ENCODE measurements at places on chromosomes 12 and 14.
A peak's percentile ranks its signal among the peaks of the same experiment; 100 is the strongest.

- DNase-seq: no peak
Observed at GRCh38 chr14:50828721-50829488, 2.1 kb downstream of the NIN start.

GRCh38 chr12:32777159-32777558 is 21.5 kb upstream of the YARS2 start:
- DNase-seq: no peak

- DNase-seq: no peak
Observed at GRCh38 chr12:76024942-76025600, 6.5 kb downstream of the PHLDA1 start.

- DNase-seq: no peak
Observed at GRCh38 chr12:127342861-127343260, 924.1 kb upstream of the TMEM132C start.

- no peak for DNase-seq
Observed at GRCh38 chr12:4045786-4046494, 172.7 kb upstream of the PARP11 start.

GRCh38 chr12:25811656-25812126 is 146.8 kb upstream of the RASSF8 start:
- DNase-seq: no peak

GRCh38 chr14:75433631-75434071 is 5.8 kb downstream of the JDP2 start:
- no peak for DNase-seq

- DNase-seq: no peak
Observed at GRCh38 chr12:32718926-32719325, 36.8 kb downstream of the YARS2 start.

GRCh38 chr12:53862206-53862605 is 76.4 kb upstream of the HOXC13 start:
- no peak for DNase-seq

DNA sequence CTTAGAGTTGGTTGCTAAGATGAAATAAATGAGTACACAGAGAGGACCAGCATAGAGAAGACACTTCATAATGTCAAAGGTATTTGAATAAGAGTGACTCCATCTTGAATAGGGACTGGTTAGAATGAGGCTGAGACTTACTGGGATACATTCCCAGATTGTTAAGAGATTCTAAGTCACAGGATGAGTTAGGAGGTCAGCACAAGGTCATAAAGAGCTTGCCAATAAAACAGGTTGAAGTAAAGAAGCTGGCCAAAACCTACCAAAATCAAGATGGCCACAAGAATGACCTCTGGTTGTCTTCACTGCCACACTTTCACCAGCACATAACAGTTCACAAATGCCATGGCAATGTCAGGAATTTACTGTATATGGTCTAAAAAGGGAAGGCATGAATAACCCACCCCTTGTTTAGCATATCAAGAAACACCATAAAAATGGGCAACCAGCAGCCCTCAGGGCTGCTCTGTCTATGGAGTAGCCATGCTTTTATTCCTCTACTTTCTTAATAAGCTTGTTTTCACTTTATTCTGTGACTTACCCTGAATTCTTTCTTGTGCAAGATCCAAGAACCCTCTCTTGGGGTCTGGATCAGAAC is 8.3 kb upstream of the SERPINA1 start:
- no peak for DNase-seq

- DNase-seq: no peak
Observed at GRCh38 chr12:31585271-31585670, 5.7 kb downstream of the DENND5B start.

DNA sequence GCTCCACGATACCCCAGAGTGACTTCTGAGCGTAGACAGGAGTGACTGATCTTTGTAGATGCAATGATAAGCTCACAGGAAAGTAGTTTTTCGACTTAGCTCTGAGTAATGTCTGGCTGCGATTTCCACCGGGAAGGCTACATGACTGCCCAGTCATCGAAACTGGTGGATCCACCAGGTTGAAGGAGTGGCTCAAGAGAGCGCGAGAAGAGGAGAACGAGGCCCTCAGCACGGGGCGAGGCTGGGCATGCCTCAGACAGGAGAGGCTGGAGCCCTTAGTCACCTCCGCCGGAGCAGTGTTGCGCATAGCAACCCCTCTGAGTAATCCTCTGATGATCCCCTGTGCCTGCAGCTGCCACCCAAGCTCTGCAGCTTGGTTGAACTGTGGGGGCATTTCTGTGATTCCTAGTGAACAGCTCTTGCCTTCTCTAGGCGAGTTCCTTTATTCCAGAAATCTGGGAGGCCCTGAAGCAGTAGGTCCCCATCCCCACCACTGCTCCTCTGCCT is 25.6 kb downstream of the ELK3 start:
- peak; percentile 36 for DNase-seq

GRCh38 chr12:128852026-128852698 is 1.1 kb upstream of the GLT1D1 start:
- no peak for DNase-seq

GRCh38 chr12:59649203-59649602 is 53.4 kb downstream of the SLC16A7 start:
- no peak for DNase-seq

- DNase-seq: no peak
Observed at GRCh38 chr14:104554088-104554607, 25.4 kb upstream of the C14orf180 start.

DNA sequence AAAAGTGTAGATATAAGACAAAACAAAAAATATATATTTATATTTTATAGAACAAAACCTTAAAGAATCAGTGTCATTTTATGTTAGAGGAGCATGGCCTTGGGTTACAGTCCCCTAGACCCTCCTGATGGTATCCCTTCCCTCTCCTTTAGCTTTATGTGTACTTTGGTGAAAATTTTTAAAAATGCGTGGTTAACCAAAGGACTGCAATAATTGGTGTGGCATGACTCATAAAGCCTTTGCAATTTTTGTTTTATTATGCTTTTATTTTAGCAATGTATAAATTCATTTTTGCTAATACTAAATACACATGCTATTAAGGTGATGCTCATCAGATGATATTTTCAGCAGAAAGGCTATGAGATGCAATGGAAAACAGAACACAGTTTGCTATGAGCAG is 264.4 kb downstream of the SYT1 start:
- DNase-seq: no peak

DNA sequence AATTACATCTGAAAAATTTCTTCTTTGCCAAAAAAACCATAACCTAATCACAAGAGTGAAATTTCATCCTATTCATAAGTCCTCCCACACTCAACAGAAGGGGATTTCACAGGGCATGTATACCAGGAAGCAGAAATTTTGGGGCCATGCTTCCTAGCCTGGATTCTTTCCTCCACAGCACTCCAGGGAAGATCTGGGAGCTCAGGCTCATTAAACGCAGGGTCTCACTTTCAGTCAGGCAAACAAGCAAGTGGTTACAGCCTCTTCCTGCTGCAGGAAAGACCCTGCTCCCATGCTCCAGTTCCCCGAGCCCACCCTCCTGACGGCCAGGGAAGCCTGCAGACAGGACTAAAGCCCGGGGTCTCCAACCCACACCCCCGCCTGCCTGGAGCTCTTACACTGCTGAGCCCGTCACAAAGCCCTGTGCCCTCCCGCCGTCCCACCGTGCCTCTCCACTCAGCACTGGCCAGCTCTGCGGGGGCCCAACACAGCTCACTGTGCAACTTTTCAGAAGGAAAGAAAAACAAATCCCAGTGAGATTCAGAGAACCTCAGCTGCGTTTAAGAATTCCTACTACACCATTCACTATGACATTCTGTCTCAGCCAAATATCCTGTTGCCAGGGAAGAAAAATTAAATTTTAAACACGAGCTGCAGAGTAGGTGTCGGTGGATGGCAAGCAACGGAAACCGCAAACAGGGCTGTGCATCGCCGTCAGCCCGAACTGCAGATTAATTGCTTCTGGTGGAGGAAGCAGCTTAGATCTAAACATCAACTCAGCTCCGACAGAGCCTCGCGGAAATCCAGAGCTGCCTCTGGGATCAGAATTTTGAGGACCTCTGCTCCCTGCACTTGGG is 106.7 kb upstream of the SFSWAP start:
- DNase-seq: peak; percentile 69

- no peak for DNase-seq
Observed at GRCh38 chr12:67910360-67911274, 78.6 kb upstream of the IFNG-AS1 start.

- DNase-seq: no peak
Observed at GRCh38 chr14:52949249-52949648, 1.6 kb downstream of the FERMT2 start.

DNA sequence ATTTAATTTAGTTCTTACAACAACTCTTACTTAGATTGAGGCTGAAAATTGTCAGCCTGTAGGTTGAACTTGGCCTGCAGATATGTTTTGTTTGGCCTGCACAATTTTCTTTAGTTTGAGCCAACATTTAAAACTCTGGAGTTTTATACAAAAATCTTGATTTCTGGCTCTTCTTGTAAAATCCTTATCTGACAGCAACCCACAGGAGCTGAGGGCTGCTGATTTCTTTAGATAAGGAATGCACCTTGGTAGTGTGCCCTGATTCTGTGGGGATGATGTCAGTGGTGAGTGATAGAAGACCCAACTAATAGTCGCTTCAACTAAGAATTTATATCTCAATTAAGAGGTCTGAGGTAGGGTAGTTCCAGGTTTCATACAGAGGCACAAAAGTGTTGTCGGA is 49.5 kb downstream of the SOCS2 start:
- no peak for DNase-seq

- no peak for DNase-seq
Observed at GRCh38 chr12:104329707-104330532, 26.4 kb downstream of the EID3 start.

- DNase-seq: no peak
Observed at GRCh38 chr12:115010324-115010995, 326.5 kb upstream of the TBX3 start.

- DNase-seq: peak; percentile 79
Observed at GRCh38 chr12:118052324-118053070, 8.5 kb downstream of the WSB2 start.

- no peak for DNase-seq
Observed at GRCh38 chr14:74979442-74980397, 23.0 kb upstream of the EIF2B2 start.

DNA sequence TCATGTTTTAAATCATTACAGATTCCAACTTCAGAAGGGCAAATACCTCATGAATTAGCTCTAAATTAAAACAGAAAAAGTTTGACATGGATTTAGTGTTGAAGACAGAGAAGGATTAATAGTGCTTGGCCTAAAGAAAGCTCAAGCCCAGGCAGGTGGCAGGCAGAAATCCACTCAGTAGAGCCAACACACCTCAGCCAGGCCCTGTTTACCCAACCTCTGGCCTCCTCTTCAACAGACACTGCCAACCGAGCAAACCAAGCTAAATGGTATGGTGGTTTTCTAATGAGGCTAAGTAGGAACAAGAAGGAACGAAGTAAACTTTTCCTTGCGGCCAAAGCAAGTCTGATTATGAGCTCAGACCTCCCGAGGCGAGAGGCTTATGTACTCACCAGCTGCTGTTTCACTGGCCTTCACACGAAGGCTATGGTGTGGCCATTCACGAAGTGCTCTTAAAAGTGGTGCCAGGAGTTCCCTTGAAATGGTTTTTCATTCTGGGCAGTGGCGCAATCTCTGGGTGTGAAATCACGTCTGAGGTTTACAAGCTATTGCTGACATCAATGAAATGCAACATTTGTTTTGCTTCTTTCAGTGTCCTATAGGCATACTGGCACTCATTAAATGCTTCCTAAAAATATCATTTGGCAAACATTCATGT is 124.1 kb upstream of the LGR5 start:
- DNase-seq: no peak

GRCh38 chr14:25011095-25011494 is 38.9 kb downstream of the STXBP6 start:
- no peak for DNase-seq

DNA sequence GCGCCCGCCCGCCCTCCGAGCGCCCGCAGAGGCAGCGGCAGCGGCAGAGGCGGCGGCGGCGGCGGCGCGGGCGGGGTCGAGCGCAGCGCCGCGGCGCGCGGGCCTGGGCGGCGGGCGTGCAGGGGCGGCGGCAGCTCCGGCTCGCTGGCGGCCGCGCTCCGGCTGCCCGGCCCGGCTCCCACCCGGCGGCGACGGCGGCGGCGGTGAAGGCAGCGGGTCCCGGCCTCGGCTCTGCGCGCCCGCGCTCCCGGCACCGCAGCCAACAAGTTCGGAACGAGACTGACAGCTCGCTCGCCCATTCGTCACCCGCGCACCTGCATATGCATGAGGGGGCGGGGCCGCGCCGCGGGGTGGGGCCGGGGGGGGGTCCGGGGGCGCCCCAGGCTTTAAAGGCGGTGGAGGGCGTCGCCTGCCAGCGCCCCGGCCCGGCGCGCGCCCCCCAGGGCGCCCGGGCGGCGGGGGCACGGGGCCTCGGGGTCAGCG is at the start of gene JAG2:
TSS of gene JAG2 (minus strand) at position 281 of the 483 bp plus-strand sequence. CDS start 356 bp downstream, outside the sequence.
- DNase-seq: peak; percentile 52

DNA sequence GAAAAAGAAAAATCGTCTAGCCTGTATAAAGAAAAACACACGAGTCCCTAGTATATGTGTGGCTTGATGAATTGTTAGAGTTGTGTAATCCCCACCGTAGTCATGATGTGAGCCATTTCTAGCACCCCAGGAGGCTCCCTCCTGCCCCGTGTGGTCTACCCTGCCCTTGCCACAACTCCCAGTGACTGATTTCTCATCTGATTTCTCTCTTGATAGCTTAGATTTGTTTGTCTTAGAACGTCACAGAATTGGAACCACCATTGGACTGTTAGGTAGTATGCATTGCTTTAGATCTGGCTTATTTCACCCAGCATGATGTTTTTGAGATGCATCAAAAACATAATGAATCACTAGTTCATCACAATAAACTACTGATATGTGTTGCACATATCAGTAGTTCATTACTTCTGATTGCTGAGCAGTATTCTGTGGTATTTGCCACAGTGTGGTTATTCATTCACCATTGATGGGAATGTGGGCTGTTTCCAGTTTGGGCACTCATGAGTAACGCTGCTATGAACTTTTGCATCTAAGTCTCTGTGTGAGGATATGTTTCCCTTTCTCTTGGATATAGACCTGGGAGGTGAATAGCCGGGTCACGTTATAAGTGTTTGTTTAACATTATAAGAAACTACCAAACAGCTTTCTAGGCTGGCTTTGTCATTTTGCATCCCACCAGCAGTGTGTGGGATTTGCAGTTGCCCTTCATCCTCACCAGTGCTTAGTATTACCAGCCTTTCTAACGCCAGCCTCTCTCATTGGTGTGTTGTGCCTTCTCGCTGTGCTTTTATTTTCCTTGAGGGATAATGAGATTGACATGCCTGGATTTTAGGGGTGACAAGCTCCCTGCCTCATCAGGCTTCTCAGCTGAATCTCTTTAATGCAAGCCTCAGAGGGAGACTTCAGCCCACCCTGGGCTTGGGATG is 31.9 kb upstream of the NCOR2 start:
- peak; percentile 71 for DNase-seq

Data from activated CD4-positive, alpha-beta memory T cell treated with anti-CD3 and anti-CD28 coated beads for 36 hours (primary cell).